Gastrocnemius medialis (tissue), 4 donors: ENCODE measurements at places on chromosomes 6 and 20. TPM values are rescaled to one million over a fixed set of nuclear protein-coding genes. Genes with fewer than 3 reads are reported as not detected.

Gene C4A
- total RNA-seq: 5.7 TPM

DNA sequence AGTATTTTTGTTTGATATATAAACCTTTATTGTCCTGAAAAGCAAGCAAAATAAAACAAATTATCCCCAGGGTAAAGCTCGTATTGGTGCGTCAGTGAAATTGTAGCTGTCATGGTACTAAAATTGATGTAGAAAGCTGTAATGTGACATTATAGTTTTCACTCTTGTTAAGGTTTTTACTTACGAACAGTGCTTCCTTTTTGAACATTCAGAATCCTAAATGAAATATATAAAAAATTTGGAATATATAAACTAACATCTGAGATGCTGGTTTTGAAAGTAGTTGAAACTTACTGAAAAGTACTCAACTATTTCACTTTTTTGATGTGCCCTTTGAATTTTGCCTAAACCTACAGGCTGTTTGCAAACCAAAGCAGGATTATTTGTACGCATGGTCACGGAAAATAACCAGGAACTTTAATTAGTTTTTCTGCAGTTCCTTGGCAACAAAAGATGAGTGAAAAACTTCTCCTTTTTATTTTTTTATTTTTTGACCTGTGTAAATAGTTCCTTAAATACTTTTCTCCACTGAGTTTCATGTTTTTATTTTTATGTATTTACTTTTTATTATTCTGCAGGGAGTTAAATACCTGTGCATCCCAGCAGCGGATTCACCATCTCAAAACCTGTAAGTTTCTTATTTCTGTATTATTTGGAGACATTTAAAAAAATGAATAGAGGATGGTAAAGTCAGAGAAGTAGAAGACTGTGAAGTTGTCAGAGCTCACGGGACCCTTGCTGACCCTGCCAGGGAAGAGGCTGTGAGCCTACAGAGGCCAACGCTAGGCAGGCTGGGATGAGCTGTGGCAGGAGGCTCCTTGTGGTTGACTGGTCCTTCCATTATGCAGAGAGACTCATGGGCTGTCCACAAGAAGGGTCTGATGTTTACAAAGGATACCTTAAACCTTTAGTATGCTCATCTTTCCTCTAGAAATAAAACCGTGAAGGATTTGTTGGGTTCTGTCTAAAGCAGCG is 42.5 kb downstream of the DUSP22 start:
- DNase-seq: no peak

Gene TREML2
- 0.10 TPM for total RNA-seq

Gene SPATS1
- total RNA-seq: not detected

- DNase-seq: no peak
Measured at GRCh38 chr6:128580224-128581110, 60.1 kb upstream of the PTPRK start.

DNA sequence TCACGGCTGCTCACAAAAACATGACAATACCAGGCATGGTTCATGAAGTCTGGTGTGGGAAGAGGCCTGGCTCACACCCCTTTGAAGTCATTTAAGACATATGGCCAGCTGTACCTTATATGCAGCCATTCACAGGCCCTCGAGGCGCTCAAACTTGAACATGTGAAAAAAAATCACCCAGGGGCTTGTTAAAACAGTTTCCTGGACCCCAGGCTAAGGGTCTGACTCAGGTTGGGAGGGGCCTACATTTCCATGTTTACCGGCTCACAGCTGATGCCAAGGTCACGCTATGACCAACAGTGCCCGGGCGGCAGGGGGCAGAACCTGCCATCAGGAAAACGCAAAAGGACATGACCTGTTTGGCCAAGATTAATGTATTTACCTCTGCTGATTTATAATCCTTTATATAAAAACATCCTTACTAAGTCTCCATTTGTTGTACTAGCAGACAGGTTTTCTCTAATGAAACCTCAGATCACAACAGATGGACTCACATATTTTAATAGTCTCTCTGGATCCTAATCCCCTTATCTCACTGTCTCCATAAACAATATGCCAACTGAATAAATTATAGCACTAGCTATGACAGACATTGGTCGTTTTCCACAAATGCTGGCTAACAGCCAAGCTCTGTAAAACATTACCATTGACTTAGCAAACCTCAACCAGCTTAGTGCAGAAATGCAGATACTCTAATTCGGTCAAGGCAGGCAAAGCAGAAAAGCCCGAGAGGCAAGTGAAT is 19.9 kb downstream of the EZR start:
- DNase-seq: no peak

DNA sequence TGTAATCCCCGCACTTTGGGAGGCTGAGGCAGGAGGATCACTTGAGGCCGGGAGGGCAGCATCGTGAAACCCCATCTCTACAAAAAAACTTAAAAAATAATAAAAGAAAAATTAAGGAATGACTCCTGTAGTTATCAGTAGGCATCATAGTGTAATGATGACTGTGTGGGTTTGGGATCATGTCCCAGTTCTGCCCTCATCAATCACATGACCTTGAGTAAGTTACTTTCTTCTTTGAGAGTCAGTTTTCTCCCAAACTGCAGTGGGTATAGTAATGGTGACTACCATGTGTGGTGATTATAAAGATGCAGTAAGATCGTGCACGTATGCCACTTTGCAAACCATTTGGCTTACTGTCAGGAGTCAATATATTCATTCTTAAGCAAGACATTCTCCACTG is 89.2 kb downstream of the TXNDC5 start:
- no peak for DNase-seq

DNA sequence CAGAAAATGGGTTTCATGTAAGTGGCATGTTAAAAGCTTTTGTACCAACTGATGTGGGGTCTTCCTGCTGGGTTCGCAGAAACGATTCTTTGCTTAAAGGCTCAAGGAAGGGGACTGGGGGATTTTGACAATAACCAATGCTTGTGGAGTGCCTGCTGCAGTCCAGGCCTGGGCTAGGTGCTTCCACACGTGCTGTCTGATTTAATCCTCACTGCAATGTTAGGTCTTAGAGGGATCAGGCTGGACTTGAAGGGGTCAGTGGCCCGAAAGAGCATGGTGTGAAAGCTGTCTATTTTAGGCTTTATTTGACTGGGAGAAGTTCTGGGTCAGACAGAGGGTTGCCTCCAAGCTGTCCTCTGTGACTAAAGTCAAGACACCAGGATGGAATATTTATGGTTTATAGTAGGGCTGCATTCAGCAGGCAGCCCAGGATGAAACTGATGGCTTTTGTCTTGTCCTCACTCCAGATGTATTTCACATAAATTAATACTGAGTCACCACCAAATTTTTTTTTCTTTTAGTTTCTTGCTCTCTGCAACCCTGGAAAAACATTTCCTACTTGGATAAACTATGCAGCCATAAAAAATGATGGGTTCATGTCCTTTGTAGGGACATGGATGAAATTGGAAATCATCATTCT is 219.1 kb downstream of the ZMYND8 start:
- DNase-seq: no peak

Gene CNBD2
- total RNA-seq: 8.3 TPM

Gene TCF15
- 10.7 TPM for total RNA-seq

DNA sequence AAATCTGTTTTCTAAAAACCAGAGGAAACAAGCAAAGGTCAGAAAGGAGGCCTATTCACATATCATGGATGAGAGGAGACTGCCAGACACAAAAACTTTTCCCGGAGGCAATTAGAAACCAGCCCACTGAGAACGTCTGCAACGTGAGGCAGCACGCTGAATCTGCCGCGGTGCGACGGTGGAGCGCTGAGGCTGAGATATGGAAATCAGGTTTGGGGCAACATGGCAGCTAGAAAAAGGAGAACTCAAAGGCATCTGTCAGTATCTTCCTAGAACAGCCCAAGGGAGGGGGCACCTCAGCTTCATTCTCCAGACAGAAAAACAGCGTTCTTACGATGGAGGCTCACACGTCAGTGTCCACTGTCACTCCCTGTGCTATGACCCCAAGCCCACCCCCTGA is 5.2 kb downstream of the PRELID3B start:
- DNase-seq: no peak

GRCh38 chr6:105835373-105835772 is 250.8 kb upstream of the PRDM1 start:
- no peak for DNase-seq

Gene MYH7B
- 8.5 TPM for total RNA-seq

DNA sequence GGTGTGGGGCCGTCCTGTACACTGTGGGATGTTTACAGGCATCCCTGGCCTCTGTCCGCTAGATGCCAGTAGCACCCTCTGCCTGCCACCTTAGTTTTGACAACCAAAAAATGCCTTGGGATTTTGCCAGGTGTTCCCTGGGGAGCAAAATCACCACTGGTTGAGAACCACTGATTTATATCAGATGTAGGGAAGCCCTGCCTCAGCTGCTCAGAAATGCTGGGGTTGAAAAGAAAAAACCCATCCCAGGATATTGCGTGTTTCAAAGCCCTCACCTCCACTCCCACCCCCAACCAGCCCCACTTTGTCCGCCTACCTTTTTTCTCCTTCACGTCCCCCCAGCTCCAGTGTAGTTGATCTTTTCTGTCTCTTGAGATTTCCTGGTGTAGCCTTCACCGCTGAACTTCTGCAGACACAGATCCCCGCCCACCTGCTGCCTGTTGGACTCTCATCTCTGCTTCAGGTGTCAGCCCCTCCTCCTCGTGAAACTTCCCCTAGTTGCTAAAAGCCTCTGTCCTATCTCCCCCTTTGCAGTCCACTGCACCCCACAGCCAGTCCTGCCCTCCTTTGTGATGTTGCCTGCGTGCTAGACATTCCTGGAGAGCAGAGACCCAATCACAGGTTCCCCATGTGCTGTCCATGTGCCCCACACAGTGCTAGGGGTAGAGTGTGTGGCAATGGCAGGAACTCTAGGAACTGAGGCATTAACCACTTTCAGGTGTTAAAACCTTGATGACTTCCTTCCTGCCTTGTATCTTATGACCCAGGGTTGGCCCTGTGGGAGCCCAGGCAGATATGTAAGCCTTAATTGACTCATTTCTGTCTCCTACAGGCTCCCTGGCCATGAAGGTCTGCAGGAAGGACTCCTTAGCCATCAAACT is 98.9 kb downstream of the TBC1D7 start:
- DNase-seq: no peak

Gene RUNX2
- total RNA-seq: 0.95 TPM

DNA sequence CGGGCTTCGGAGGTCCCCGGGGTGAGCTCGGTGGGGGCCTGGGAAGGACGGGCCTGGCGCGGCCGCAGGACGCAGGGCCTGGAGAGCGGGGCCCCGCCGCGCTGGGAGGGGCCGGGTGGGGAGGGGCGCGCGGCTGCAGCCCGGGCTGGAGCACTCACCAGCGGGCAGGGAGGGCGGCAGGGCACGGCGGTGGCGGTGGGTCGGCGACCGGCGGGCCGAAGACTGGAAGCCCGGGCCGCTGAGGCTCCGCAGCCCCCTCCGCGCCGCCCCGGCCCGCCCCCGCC is at the start of gene GATA5:
GATA5 (minus strand) TSS at position 224 of the 284 bp plus-strand sequence. CDS start 474 bp downstream, outside the sequence.
- no peak for DNase-seq

GRCh38 chr6:157033428-157034140 is 256.4 kb downstream of the ARID1B start:
- no peak for DNase-seq

DNA sequence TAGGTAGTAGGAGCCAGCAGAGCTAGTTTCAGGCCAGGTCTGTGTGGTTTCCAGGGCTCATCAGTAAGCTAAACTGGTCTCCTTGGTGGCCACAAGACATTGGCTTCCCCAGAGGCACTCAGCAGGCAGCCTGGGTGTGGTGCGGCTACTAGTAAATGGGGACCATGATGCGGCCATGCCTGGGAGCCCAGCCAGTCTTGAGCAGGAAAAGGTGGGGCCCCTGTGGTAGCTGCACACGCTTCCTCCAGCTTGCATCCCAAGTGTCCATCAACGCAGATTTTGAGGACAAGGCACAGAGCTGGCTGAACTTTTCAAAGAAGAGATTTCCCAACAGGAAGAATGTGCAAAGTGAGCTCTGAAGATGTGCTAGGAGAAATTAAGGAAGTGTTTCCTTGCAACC is 107.4 kb upstream of the NAA20 start:
- peak; percentile 79 for DNase-seq

Gene SCRT2
- total RNA-seq: not detected

DNA sequence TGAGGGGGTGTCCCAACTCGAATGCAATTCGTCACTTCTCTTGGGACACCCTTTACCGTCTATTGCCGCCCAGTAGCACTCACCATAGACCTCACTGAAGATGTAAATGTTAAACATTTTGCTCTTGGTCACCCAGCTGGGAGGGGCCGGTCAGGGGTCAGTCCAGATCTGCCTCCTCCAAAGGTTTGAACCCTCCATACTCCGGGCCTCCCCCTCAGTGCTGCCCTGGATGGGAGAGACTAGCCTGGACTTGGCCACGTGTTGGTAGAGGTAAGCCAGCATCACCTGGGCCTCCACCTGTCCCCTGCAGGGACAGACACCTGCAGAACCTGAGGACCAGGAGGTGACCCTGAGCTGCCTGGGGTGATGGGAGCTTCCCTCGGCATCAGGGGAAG is 5.0 kb upstream of the MYT1 start:
- DNase-seq: no peak

- no peak for DNase-seq
Measured at GRCh38 chr6:158772172-158772571, 47.0 kb downstream of the EZR start.

GRCh38 chr6:74320074-74320473 is 624.1 kb downstream of the CD109 start:
- no peak for DNase-seq

DNA sequence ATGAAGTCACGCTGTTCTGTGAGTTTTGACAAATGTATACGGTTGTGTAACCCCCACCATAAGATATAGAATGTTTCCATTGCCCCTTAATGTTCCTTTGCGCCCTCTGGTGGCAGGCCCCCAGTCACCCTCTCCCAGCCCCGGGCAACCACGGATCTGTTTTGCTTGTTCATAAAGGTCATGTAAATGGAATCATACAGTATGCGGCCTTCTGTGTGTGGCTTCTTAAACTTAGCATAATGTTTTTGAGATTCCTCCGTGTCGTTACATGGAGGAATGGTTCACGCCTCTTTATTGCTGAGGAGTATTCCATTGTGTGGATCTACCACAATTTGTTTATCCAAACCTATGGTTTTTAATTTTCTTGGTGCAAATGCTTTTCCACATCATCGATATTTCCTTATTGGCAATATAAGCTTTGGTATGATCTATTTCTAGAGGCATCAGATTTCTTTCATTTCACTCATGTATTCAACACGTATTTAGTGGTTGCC is 28.4 kb downstream of the LYRM2 start:
- DNase-seq: peak; percentile 45

DNA sequence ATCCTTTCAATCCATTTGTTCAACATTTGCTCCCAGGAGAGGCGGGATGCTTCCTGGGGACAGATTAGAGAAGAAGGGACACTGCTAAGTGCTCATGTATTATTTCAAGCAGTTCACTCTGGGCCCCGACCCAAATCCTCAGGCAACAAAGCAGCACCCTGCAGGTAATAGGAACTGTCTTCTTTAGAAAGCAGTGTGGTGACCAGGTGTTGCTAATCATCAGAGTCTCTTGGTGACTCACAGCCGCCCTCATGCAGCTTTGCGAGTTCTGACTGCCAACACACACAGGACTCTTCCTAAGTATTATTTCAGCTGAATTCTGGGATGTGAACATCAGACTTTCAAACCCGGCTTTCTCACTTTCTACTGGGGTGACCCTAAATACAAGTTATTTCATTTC is 356.4 kb downstream of the PRKN start:
- DNase-seq: no peak
